ENCODE measurements at places on chromosomes 13 and 19.

DNA sequence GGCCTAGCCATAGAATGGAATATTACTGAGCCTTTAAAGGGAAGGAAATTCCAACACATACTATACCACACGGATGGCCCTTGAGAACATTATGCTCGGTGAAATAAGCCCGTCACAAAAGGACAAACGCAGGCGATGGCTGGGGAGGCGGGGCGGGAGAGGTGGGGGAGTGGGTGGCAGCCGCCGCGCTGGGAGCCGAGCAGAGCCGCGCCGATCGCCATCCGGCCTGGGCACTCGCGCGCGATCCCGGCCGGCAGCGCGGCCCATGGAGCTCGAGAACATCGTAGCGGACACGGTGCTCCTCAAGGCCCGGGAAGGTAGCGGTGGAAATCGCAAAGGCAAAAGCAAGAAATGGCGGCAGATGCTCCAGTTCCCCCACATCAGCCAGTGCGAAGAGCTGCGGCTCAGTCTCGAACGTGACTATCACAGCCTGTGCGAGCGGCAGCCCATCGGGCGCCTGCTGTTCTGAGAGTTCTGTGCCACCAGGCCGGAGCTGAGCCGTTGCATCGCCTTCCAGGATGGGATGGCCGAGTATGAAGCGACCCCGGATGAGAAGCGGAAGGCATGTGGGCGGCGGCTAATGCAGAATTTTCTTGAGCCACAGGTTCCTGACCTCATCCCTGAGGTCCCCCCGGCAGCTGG lies 140.1 kb downstream of the ZDHHC20 start:
- DNase-seq: no peak

DNA sequence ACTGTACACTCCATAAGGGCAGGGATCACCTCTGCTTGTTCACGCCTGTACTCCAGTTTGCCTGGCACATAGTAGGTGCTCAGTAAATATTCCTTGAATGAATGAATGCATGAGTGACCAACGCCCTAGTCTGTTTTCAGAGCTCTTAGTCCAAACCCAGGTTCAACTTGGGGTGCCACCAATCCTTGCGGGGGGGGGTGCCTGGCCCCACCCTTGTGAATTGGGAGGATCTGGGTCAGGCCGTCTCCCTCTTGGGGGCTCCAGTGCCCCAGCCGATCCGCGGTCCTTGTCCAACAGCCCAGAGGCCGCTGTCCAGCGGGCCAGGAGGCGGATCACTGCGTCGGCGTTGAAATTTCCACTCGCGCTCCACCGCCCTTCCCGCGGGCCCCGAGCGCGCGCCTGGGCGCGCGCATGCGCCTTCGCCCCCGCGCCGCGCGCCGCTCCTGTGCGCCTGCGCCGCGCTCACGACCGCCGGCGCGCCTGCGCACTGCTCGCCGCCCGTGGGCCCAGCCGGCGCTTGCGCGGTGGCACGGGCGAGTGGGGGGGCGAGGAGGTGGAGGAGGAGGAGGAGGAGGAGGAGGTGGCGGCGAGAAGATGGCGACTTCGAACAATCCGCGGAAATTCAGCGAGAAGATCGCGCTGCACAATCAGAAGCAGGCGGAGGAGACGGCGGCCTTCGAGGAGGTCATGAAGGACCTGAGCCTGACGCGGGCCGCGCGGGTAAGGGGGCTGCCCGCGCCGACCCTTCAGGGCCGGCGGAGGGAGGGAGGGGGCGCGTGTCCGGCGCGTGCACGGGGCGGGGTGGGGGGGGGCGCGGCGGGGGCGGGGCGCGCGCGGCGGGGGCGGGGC lies at the start of gene CRTC1:
TSS of gene CRTC1 (plus strand) at position 572 of the 849 bp plus-strand sequence. CDS start at position 595, 23 bp downstream.
- no peak for DNase-seq

DNA sequence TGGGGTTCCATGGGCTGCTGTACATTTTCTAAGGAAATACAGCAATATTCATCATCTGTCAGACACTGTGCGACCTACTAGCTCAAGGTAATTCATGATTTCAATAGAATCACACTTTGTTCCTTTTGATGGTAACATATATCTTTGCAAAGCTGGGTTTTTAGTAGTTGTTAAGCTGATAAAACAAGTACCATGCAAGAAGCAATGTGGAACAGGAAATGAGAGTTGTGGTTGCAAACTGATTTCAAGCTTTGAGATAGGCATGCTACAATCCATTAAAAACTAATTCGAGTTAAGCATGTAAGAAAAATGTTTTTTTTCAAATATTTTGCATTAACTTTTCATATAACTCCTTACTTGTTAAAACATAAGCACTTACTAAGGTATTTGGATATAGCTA lies 6.8 kb upstream of the MBNL2 start:
- peak; percentile 55 for DNase-seq

DNA sequence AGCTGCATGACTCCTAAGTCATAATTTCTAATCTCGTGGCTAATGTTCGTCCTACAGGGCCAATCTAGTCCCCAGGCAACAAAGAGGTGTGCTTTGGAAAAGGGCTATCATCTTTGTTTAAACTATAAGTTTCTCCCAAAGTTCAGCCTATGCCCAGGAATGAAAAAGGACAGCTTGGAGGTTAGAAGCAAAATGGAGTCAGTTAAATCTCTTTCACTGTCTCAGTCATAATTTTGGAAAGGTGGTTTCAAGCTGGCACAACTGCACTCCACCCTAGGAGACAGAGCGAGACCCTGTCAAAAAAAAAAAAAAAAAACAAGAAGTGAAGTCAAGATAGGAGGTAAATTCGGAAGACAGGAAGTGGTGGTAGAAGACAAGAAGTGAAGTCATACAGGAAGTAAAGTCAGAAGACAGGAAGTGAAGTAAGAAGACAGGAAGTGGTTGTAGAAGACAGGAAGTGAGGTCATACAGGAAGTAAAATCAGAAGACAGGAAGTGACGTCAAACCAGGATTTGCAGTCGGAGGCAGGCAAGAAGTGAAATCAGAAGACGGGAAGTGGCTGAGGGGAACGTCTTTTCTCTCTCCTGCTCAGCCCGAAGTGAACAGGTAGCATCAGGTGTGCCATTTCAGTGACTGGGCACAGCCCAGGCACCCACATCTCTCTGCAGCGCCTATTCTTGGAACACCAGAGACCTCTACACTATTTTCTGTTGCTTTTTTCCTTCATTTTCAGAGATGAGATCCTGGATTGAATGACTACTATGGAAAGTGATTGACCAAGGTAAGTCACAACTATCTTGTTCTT lies 32.2 kb downstream of the GP6 start:
- peak; percentile 90 for DNase-seq

DNA sequence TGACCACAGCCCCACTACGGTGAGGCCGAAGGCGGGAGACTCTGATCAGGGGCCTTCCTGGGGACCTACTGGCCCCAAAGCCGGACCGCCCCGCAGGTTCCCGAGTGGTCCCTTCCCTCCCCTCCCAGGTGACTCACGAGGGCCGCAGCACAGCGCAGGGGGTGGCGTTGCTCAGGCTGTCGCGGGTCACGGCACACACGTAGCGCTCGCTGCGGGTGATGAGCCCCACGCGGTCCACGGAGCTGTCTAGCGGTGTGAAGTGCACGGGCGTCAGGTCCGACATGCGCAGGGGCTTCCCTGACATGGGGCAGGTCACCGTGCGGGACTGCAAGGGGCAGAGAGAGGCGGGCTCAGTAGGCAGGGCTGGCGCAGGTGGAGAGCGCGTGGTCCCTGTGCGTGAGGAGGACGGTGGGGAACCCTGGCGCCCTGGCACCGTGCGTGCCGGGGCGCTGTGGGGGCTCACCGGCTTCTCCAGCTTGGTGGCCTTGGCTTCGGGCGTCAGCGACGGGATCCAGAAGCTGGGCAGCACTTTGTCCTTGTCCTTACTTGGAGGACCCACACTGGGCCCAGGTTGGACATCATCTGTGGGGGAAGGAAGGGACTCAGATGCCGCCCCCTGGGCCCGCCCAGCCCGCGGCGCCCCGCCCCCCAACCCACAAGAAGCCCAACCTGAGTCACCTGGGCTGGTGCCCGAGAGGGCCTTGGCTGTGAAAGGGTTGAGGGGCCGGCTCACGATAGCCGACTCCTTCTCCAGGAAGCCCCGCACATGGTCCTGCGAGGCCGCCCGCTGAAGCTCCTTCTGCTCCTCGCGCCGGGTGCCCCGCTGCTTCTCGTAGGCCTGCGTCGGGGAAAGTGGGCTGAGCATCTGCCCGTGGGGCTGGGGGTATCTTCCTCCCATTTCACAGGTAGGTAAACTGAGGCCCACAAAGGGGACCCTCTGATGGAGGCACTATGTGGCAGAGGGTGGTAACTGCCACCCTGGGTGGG lies 23.7 kb downstream of the NOSIP start:
- no peak for DNase-seq

DNA sequence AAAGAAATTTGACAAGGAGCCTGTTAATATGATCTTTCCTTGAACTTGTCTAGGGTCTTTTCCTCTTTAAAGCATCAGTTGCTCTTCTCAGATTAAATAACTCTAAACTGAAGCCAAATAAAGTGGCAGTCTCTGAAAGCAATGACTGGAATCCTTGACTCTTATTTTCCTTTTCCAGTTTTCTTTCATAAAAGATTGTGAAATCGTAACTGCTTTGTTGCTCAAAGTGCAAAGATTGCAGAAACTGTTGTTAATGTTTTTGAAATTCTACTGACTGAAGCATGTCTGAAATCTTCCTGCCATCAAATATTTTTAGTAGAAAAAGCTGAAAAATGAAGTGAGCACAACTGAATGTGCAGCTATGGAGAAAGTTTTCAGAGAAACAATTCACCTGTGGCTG lies 1.9 kb downstream of the NHLRC3 start:
- no peak for DNase-seq

- DNase-seq: no peak
These were observed 1992.9 kb upstream of the PCDH20 start for GRCh38 chr13:63408331-63409189.

GRCh38 chr19:4264812-4265211 lies 14.3 kb upstream of the SHD start:
- DNase-seq: no peak

DNA sequence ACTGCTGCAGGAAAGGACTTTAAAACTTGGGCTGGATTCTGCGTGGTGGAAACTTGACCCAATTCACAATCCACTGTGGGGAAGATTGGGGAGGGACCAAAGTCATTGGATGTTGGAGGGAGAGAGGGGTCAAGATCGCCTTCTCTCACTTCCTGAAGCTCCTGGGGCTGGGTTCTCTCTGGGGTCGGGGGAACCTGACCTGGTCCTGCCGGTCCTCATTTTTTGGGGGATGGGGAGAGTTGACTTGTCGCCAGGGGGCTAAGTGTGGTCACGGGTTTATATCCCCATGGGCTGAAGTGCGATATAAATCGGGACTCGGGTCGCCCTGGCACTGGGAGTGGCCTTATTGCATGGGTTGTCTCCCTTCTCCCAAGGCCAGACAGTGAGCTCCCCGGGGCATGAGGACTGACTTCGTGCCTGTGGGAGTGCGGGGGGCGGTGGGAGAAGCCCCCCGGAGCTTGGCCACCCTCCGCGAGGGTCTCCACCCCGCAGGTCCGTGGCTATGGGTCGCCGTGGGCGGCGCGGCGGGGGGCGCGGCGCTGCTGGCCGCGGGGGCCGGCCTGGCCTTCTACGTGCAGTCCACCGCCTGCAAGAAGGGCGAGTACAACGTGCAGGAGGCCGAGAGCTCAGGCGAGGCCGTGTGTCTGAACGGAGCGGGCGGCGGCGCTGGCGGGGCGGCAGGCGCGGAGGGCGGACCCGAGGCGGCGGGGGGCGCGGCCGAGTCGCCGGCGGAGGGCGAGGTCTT lies 6.3 kb downstream of the ICAM5 start:
- DNase-seq: no peak

DNA sequence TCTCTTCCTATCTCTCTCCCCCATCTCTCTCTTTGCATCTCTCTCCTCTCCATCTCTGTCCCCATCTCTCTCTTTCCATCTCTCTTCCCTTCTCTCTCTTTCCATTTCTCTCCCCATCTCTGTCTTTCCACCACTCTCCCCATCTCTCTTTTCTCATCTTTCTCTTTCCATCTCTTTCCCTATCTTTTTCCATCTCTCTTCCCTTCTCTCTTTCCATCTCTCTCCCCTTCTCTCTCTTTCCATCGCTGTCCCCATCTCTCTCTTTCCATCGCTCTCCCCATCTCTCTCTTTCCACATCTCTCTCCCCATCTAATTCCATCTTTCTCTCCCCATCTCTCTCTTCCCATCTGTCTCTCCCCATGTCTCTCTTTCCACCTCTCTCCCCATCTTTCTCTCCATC lies 24.5 kb downstream of the ADGRE3 start:
- DNase-seq: no peak

GRCh38 chr13:46165485-46166223 lies 16.3 kb downstream of the LCP1 start:
- no peak for DNase-seq

DNA sequence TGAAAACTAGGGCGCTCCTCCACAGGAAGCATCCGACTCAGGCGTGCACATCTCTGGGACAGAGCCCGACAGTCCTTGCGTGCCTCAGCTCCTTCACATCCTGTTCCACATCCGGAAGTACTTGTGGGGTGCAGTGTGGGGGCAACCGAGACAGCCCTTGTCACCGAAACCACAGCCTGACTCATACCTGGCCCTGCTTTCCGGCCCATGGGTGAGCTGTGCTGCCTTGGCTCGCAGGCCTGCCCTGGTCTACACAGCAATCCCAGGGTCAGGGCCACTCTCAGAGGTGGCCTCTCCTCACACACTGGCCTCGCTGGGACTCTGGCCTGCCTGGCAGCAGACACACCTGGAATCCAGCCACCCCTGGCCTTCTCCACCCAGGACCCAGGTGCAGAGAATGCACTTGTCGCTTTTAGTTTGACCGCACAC lies 100.4 kb downstream of the STK24 start:
- no peak for DNase-seq

DNA sequence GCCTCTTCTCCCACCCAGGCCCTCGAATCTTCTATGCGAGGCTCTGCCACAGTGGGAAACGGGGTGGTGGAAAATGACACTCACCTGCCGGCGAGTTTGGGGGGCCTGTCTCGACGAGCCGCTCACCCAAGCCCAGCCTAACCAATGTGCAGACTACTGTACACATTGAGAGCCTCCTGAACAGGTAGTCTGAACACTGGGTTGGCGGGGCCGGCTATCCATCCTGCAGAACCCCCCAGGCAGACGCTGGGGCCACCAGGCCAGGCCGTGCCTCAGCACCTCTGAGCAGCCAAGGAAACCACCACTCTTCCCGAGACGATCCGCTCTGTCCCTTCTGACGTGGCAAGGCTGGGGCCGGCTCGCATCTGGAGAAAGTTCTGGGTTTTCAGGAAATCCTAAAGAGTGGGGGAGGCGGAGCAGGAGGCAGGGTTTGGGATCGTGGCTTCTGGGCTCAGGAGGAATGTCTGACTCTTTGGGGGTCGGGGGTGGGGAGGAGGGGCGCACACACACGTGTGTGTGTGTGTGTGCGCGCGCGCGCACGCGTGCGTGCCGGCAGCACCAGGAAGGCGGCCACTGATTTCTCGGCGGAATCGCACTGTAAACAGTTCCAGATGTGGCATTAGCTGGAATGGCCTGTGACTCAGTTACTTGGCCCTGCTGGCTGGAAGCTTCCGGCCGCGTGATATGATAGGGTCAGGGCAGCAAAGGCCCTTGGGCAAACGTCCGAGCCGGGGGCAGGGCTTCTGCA lies 18.5 kb downstream of the TMED1 start:
- DNase-seq: no peak

- DNase-seq: no peak
These were observed 9.7 kb downstream of the GPR42 start for GRCh38 chr19:35380450-35381124.
